ENCODE measurements at places on chromosomes 4 and X.

DNA sequence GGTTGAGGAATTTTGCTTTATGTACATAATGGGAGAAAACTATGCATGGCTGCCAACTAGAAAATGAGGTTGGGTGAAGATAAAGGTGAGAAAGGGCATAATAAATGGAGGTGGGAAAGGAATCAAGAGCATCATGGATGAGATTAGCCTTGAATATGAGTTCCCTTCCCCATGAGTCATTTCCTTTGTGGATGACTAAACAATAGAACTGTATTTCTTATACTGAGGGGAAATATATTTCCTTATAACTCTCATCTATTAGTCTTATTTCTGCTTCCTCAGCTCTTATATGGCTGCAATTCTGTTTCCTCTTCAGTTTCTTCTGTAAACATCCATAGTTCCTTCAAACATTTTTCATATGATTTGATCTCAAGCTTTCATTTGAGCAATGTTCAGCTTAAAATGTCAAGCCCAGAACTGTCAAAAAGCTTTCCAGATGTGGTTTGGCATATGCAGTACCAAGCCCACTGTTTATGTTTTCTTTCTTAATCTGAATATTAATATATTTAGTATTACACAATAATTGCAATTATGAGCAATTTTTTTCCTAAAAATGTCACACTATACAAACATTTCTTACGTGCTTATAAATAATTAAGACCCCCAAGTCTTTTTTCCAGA lies 100.7 kb upstream of the GRPR start:
- DNase-seq, result no peak

GRCh38 chrX:100948557-100948956 lies 19.8 kb upstream of the XKRX start:
- DNase-seq, result no peak

DNA sequence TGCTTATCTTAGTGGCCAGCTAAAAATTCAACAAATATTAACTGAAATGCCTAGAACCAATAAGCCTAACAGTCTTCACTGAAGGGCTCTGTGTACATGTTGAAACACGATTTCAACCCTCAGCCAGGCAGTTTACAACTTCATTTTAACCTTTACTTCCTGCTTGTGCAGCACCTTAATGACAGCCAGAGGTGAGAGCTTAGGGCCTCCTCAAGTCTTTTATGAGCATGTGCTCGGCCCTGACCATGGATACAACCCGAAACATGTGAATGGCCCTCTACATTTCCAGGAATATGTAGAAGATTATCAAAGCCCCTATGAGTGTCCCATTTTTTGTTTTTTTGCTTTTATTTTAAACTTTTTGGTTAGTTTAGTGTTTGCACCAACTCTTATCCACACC lies 88.3 kb downstream of the MSN start:
- no peak for DNase-seq

DNA sequence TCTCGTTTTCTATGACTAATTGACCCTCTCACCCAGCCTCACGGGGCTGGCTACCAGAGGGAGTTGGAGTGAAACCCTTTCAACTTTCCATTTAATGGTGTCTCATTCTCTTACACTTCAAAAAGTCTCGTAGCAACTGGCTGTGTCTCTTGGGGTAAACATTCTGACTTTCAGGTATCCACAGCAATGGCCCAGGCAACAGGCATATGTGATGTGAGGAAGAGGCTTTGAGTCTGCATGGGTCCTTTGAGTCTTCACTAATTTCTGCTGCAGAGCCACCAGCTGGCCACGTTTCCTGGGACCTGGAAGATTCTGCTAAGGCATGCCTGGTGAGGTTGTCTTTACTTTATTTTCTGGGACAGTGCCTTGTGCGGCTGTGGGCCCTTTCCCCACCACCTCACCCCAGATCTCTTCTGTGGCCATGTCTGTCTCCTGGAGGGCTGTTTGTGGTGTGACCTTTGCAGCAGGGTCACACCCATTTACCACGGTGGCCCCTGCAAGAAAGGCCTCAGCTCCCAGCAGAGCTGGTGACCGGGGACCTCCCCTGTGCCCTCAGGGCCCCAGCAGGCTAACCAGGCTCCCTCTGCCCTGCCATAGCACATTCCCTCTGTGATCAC lies 112.5 kb upstream of the FRG1 start:
- no peak for DNase-seq

DNA sequence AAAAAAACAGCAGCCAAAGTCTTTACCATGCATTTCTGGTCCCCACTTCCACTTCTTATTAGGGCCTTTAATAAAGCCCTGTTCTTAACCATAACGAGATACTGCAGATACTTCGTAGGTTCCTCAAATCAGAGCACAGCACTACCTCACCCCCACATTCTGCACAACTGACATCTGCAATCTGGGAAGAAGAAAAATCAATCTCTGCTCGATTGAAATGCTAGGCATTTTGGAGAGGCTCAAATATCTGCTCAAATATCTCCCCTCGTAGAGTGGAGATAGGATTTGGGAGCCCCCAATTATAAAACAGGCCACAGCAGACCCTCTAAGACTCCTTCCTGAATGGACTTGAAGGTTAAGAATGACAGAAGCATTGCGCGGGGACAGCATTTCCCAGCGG lies 40.3 kb upstream of the CENPU start:
- DNase-seq, result no peak

DNA sequence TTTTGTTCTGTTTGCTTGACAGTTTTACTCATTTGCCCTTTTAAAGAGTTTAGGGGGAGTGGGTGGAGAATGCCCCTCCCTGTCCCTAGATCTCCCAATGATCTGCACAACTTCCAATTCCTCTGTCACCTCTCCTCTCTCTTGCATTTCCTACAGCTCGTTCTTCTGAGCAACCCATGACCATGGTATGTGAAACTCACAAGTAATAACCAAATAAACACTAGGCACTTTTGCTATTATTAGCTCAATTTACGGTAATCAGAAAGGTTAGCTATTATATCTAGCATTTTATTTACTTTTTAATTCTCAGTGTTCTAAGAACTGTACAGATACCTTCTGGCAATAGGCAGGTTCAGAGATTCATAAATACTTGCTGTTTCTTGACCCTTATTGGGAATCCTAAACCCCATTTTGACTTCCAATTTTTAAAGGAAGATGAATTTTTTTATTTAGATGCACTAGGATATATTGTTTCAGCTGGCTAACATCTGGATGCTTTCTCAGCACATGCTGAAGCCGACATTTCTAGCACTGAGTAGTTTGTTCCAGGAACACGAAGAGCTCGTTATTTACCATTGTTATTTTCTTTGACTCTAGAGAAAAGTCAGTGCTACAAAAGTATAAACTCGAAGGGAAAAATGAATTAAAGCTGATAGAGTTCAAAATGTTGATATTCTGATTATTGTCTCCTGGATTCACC lies 194.7 kb upstream of the TLL1 start:
- DNase-seq, result no peak

- no peak for DNase-seq
These were observed 61.3 kb upstream of the UNC5C start for GRCh38 chr4:95610061-95610569.

- no peak for DNase-seq
These were observed 17.8 kb downstream of the JADE1 start for GRCh38 chr4:128827296-128827695.

- no peak for DNase-seq
These were observed 107.9 kb upstream of the ELOVL6 start for GRCh38 chr4:110306303-110306702.

DNA sequence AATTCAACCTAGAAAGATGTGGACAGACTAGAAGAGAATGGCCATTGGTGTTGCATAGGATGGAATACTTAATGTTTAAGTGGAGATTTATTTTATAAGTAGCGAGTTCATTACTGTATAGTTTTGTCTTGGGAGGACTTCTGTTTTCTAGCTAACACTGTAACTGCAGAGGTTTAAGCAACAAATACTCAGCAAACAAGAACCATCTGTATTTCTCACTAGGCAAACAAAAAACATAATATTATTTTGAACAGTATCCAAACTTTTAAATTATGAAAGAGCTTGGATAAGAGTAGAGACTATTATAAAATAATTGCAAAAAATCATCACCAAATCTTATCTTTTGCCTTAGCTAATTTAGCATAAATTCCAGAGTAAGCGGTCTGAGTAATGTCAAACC lies 121.1 kb downstream of the GLRA3 start:
- DNase-seq, result no peak

- DNase-seq, result no peak
These were observed 106.8 kb downstream of the FSTL5 start for GRCh38 chr4:162056990-162057389.

DNA sequence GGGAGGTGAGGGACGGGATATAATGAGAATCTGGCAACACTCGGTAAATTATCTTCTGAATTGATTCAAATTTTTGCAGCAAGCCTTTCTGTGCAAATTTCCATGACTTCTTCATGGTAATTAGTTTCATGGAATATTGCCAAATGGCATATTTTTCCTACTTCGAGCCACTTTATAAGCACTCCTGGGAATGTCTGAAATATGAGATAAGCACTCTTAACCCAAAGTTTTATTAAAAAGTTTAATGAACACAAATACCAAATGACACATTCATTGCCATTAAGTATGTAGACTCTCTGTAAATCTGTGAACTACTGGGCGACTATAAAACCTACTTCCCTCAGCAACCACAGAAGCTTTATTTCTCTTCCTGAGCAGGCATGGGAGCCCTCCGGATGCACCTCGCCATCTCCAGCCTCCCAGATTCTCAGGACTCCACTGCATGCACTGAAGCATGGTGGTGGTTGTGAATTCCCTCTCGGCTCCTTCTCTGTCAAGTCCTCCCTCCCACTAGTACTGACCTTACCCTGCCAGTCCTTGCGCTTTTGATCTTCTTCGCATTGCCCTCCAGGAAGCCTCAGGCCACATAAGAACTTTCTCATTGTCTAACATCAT lies 154.4 kb upstream of the RPL34 start:
- no peak for DNase-seq

- no peak for DNase-seq
These were observed 108.5 kb upstream of the MID1 start for GRCh38 chrX:10728806-10729389.
